ENCODE measurements at places on chromosomes 6 and 20. TPM values are rescaled to one million over a fixed set of nuclear protein-coding genes. Genes with fewer than 3 reads are reported as not detected.

NKX2-2 gene
- total RNA-seq: 0.21 TPM

DNA sequence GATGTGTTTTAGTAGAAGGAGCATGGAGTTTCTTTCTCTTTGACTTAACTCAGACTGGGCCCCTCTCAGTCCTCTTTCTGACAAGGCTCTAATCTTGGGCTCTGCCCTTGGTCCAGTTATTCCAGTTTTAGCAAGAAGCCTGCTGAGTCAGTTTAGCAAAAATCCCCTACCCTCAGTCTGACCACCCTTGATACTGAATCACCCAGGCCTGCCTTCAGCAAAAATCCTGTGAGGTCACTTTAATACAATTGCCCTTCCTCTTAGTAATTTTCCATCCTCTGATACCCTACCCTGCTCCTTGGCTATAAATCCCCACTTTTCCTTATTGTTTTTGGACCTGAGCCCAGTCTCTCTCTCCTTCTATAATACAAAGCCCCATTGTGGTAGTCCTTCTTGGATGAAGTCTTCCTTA is 326.7 kb upstream of the NOX3 start:
- DNase-seq: peak; percentile 34

DNA sequence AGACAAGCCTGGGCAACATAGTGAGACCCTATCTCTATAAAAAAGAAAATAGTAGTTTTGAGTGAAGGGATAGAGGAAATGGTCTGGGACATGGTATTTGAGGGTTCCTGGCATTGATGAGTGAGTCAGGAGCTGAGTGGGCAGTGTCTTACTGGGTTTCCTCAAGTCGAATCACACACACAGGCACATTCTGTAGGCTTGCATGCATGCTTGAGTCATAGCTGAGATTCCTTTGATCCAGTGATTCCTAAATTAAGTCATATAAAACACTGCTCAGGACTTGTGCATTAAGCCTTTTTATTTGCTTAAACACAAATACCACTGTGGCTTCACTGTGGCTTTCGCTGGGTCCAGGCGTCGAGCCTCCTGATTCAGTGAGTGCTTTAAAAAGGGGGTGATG is 71.8 kb upstream of the TMEM181 start:
- no peak for DNase-seq

DNA sequence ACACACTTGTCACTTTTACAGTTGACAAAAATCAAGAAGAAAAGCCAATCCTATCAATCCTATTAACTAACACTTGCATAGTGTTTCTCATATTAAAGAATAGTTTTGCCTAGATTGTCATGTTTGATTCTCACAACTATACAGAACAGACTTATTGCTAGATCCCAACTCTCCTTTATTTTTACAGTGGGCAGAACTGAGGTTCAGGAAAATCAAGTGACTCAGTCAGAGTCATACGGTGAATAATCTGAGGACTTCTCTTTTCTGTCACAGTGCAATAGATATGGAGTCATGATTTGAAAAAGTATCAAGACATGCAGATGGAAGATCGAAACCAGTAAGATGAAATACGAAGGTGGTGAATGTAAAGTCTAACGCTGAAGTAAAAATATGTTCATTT is 195.1 kb upstream of the CITED2 start:
- DNase-seq: no peak

HMGCLL1 gene
- 7.4 TPM for total RNA-seq

LY6G6D gene
- not detected for total RNA-seq

GRCh38 chr6:161318456-161318855 is 44.6 kb upstream of the AGPAT4 start:
- peak; percentile 57 for DNase-seq
